Stimulated activated CD4-positive, alpha-beta T cell treated with anti-CD3 and anti-CD28 coated beads, Interleukin-4, amount 100 ng/mL, for 4 hours (primary cell): ENCODE measurements at places on chromosomes 6 and 20.

DNA sequence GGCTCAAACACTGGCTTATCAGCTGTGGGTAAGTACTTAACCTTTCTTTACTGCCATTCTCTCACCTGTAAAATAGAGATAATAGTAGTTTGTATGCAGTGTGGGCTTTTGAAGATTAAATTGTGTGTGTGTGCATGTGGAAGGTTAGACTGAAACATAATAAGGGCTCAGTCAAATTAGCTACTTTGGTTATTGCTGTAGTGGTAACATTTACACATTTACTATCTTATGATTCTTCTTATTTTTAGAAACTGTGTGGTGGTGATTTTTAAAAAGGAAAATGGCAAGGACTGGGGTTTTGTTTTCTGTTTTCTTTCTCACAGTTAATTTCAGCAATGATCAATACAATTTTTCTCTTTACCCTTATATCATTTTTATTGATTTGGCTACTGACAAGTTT is 206.9 kb downstream of the NKAIN2 start:
- DNase-seq, result no peak

GRCh38 chr6:136659991-136660499 is 109.8 kb upstream of the MAP7 start:
- no peak for DNase-seq

- no peak for DNase-seq
Measured at GRCh38 chr6:21601339-21601923, 7.9 kb downstream of the SOX4 start.

DNA sequence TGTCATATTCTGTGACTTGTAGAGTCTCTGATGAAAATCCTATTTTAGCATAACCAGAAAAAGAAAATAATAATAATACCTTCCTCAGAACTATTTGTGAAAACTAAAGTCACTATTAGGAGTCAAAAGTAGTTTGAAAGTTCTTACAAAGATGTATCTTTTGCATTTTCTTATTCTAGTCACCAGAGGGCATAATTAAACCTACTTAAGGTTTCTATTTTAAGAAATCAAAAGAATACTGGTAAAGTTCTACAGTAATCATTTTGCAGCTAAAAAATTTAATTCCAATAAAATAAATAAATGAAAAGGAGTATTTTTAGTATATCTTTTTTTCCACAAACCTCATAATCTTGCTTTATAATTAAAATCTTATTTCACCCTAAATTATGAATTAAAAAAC is 28.0 kb upstream of the MCM9 start:
- no peak for DNase-seq

GRCh38 chr6:17281497-17282481 is 628 bp downstream of the RBM24 start:
- no peak for DNase-seq

GRCh38 chr20:56676001-56676400 is 46.9 kb downstream of the TFAP2C start:
- no peak for DNase-seq

DNA sequence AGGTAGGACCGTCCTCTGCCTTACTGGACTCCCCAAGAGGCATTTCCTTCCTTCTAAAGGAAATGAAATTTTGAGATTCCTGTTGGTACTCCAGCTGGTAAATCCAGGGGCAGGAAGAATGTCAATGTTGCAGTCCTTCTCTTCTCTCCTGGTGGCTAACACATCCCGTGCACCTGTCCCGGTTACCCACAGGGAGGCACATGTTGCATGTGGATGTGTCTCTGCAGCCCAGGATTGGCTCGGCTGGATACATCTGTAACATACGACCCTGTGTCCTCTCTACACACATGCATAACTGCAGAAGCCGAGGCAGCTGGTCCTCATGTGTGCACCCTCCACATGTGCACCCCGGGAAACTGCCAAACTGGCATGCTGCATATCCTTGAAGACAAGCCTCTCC is 1.3 kb upstream of the LRFN2 start:
- no peak for DNase-seq

- DNase-seq, result no peak
Measured at GRCh38 chr20:34543463-34544056, 15.0 kb upstream of the MAP1LC3A start.

DNA sequence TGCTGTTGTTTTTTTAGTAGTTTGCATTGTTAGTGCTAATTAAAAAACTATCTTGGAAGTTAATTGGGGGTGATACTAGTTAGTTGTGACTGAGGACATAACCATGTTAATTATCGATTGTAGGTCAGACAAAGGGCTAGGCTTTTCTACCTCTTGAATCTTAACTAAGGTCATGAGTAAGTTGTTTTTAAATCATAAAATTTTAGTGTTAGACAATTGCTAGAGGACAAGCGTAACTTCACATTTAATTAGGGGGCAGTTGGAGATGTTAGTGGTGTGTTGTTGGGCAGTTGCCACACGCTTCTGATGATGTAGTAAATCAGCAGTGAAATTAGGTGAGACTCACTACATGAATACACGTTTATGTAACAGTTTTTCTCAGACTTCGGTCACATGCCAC is 619.1 kb upstream of the FLRT3 start:
- no peak for DNase-seq

- DNase-seq, result no peak
Measured at GRCh38 chr6:168034537-168034936, 37.1 kb downstream of the KIF25 start.

DNA sequence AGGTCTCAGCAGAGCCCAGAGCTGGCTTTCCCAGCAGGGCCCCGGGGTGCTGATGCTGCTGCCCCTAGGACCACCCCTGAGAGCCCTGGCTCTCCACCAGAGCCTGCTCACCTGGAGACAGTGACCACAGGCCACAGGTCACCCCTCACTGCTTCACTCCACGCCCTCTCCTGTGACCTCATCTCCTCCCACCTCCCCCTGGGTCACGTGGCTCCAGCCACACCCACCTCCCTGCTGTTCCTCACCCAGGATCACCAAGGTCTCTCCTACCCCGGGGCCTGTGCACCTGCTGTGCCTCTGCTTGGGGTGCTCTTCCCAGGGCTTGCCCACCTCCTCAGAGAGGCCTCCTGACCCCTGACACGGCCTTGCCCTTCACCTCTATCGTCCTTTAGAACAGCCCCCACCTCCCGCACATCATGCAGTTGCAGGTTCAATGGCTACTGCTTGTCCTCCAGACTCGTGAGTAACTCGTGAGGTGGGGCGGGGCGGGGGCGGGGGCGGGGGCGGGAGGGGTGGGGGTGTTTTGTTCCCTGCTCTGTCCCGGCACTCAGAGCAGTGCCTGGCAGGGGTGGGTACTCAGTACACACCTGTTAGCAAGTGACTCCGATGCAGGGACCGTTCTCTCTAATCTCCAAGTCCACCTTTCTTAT is 468.0 kb downstream of the PREX1 start:
- DNase-seq, result no peak

DNA sequence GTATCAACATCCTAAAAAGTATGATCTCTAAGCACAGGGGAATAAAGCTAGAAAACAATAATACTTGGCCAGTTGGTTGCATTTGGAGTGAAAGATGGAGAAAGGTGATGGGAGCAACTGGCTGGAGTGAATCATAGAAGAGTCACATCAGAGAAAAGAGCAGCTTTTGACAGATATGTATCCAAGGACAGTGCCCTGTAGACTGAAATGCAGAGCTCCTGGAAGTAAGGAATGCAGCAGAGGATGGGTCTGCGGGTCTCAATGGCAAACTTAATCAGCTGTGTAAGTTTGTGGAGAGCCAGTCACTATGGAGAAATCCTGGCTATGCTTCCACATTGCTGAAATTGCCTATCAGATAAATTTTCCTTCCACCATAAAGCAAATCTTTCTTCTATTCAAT is 253.6 kb upstream of the PRND start:
- DNase-seq, result no peak

DNA sequence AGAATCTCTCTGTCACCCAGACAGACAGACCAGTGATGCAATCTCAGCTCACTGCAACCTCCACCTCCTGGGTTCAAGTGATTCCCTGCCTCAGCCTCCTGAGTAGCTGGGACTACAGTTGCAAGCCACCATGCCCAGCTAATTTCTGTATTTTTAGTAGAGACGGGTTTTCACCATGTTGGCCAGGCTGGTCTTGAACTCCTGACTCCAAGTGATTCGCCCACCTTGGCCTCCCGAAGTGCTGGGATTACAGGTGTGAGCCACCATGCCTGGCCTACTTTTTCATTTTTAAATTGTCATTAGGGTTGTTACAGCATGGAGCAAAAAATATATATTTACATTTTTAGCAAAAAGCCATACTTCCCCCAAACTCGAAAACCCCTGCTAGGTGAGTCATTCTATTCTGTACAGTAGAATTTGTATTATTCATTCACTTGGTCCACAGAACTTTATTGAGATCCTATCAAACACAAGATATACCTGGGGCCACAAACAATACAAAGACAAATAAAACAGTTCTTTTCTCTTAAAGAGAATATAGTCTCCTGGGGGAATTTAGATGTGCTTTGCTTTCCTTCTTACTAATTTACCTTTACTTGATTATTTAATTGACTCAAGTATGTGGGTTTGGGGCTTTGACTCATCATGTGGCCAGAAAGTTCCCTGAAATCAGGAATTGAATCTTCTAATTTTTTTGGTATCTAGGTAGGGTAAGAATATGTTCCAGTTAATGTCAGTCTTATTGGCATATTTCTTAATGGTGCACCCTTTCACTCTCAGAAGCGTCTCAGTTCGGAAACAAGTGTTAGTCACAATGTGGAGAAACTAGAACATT is 16.6 kb upstream of the CCND3 start:
- DNase-seq, result no peak

GRCh38 chr20:8447262-8448120 is 315.4 kb downstream of the PLCB1 start:
- DNase-seq, result no peak

DNA sequence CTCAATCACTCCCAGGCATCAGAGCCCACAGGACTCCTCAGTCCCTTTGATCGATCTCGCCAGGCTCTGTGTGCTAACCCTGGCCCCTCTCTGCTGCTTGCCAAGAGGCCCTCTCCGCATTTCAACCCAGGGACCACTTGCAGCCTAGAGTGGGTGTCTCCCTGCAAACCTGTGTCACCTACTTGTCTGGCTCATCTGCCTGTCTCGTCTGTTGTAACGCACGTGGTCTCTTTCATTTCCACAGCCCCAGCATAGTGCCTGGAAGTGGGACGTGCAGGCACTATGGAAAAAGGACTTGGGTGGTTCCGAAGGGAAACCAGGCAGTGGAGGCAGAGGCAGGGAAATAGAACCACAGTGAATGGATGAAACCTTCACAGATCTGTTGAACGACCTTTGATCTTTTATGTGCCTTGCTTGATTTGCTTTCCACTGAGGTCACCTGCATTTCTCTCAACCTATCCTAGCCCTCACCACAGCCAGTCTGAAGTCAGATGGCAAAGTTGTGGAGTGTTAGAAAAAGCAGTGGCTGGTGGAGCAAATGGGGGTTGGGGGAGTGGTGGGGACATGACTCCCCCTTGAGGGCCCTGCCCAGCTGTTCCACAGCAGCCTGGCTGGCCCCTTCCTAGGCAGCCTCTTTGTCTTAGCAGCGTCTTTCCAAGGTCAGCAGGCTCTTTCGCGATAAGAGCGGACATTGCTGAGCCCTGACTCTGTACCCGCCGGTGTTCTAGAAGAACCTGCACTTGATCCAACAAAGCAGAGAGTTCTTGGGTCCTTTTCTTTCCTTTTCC is 55.8 kb upstream of the TAGAP start:
- DNase-seq, result no peak

DNA sequence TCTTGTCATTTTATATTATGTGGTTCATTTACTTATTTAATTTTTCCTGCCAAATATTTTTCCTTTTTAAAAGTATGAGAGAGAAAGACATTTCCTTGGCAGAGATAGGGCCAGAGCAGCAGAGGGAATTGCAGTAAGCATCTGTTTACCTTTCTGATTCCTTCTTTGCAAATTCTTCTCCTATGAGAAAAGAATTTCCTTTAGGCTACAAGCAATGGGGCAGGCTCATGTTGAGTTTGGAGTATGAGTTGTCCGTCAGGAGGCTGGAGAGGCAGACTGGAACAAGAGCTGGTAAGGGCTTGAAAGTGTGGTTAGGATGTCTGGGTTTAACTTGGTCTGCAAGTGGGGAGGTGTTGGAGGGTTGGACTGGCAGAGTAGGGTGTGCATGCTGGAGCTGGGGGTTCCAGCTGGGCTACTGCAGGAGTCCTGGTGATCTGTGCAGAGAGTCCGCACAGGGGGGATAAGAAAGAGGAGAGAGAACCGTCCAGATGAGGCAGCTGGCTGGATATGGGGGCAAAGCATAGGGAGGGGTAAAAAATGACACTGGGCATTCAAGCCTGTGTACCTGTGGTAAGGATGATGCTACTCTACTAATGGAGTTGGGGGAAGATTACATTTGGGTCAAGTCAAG is 19.7 kb downstream of the TIAM2 start:
- no peak for DNase-seq

DNA sequence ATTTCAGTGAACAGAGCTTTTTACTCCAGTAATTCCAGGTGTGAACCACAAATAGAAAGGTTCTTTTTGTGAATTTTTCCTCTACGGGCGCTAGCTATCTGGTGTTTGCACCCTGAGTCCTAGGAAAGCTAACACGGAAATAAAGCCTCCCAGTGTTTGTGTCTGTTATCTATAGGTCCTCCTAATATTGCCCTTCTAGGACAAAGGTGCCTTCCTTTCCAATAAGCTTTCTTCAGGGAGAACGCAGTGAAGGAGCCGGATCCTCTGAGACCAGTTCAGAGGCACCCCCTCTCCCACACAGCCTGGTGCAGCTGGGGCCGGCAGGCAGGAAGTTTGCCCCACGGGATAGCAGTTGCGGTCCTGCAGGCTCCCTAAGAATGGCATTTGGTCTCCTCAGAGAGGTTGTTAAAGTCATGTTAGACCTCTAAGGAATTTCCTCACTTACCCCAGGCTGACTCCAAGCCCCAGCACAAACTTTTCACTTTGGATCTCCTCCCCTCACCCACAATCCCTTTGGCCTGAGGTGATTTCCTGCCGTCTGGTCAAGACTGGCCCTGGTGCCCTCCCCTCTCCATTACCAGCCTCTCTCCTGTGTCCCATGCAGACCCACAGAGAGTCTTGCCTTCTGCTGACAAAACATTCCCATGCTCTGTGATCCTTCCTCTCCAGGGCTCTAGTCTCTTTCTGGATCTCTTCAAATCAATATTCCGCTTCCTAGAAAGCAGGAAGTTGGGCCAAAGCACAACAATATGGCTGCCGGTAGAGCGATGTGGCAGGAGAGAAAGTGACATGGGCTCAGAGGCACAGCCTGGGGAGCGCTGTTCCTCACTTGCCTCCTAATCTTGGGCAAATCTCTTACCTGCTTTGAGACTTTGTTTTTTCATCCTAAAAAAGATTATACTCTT is 126.0 kb downstream of the MOXD1 start:
- DNase-seq, result no peak

DNA sequence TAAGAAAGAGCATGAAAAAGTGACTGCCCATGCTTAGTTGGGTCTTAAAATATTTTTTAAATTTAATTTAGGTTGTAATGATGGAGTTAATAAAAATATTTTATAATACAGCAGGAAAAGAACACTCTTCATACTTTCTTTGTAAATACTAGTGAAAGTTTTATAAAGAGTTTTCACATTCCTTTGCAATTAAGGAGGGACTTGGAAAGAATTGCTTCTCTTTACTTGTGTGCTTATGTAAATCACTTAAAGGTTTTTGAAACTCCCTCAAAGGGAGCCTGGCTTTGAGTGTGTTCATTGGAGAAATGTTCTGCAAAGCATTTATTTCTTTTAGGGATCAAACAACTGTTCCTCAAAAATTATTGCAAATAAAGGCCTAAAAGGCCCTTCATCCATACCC is 11.6 kb upstream of the TFAP2B start:
- DNase-seq, result no peak
